ENCODE measurements at places on chromosomes 12 and 14.

GRCh38 chr12:56631790-56632700, 1.9 kb upstream of the BAZ2A start:
- DNase-seq: no peak

DNA sequence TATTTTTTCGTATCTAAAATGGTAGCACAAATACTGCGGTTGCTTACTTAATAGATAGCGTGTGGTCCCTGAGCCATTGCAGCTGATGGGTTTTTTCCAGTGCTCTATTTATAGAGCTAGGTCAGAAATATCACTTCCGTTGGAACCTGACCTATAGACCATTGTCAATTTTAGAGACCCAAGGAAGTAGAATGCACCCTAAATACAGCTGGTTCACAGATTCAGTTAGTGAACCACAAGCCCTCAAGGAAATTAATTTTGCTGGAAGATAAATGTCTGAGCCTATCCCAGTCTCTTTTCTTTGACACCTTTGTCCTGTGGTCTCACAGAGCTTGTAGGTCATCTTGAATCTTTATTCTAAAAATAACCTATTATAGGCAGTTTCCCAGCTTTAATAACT, 391.0 kb downstream of the ZFP36L1 start:
- DNase-seq: no peak

DNA sequence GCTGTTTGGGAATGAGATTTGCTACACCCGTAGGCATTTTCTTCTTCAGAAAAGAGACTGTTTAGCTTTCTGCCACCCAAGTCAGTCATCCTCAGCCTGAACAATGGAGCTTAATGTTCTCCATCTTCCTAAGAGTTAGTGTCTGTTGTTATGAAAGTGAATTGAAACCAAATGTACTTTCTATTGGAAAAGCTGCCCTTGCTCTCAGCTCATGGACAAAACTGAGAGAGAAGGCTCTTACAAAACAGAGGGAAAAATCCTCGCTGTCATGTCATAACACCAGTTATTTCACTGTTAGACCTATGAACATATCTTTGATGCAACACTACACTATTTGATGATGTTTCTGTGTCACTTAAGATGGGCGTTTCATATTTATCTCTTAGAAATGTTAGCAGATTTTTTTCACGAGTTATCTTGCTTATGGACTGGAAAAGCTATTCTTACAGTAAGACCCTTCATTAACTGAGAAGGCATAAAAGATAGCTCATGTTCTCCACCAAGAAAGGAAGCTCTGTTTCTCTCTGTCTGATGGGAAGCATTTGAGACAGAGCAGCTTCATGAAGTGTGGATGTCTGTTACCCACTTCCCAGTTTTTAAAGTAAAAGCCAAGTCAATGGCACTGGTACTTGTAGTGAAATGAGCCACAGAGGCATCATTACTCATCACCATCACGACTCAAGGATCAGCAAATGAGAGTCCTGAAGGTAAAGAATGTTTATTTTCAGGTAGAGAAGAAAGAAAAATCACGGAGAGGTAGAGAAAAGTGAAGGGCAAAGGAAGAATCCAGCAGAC, 483.9 kb downstream of the ZFP36L1 start:
- DNase-seq: no peak

GRCh38 chr14:86057018-86057667, 527.2 kb downstream of the FLRT2 start:
- no peak for DNase-seq

DNA sequence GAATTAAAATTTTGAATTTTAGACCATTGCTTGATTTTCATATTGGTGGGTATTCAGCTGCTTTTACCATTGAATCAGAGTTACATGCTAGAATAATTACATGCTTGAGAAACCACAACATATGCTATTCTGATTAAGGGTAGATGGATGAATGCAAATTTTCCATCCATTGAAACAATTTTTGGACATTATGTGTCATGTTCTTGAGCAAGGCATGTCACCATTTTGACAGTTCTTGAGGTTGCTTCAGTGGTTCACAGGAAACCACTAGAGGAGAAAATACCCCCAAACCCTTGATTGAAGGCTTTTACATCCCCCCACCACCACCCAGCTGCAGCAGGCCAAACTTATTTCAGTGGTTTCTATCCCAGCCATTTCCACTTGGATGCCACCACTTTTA, 13.5 kb downstream of the UBR7 start:
- no peak for DNase-seq

GRCh38 chr14:56659964-56660551, 80.5 kb downstream of the TMEM260 start:
- DNase-seq: peak; percentile 50

- no peak for DNase-seq
Measured at GRCh38 chr14:92929689-92930608, 7.0 kb downstream of the CHGA start.

- DNase-seq: no peak
Measured at GRCh38 chr12:85296362-85296761, 16.3 kb downstream of the ALX1 start.

DNA sequence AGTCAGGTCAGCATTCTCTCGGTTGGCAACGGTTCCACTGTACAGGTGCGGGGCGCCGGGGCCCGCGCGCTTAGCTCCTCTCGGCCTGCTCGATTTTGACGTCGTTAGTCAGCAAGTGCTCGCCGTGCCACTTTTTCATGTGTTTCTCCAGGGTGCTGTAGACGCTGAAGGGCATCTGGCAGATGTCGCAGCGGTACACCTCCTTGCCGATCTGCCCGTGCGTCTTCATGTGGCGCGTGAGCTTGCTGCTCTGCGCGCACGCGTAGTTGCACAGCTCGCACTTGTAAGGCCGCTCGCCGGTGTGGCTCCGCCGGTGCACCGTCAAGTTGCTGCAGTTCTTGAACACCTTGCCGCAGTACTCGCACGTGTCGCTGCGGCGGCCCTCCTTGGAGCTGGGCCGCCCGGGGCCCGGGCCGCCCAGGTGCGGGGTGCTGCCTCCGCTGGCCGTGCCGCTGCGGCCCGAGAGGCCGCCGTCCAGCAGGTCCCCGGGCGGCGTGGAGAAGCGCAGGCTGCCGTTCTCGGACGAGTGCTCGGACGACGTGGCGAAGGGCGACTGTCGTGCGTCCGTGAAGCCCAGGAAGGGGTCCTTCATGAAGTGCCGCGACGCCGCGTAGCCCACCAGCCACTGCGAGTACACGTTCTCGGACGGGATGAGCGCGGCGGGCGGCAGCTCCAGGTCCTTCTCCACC, 97.8 kb downstream of the BCL11B start:
- DNase-seq: no peak

- DNase-seq: no peak
Measured at GRCh38 chr14:101817501-101818001, 56.0 kb downstream of the PPP2R5C start.

DNA sequence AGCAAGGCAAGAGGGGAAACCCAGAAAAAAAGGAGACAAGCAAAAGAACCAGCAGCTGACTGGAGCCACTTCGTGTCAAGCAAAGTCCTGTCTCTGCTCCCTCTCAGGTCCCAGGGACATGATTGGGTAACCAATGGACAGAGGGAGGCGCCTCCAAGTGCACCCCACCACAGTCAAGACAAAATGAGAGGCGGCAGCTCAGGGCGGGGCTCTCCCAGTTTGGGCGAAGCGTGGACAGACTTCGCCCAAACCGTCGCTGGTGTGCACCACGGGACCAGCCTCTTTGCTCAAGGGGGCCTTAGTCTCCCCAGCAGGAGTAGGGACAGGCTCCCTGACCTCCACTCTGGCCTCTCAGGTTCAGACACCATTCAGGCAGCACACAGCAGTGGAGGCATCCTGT, 1.5 kb upstream of the BEGAIN start:
- DNase-seq: no peak

DNA sequence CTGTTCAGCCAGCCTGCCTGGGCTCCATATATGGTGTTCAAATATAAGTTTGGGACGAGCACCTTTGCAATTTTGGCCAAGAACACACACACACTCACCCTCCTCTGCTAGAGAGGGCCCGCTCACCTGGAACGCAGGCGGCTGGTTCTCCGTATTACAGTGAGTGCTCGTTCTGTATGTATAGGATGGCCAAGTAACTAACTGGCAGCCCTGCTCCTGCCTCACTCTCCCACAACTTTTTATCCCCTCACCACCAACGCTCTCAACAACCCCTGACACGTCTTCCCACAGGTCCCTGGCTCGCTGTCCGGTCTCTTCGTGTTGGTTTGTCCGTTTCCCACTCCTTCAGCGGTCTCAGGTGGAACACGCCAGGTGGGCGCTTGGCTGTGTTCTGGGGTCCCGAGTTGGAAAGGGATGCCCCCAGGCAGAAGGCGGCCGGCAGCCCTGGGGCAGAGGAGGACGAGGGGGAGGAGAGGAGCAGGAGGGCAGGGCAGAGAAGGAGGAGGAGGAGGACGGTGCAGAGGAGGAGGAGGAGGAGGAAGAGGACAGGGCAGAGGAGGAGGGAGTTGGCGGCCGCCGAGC, 398 bp upstream of the MSRB3 start:
- no peak for DNase-seq

- DNase-seq: no peak
Measured at GRCh38 chr12:12456637-12457036, 99.8 kb downstream of the BORCS5 start.

GRCh38 chr12:77742631-77743030, 88.1 kb upstream of the NAV3 start:
- DNase-seq: no peak

DNA sequence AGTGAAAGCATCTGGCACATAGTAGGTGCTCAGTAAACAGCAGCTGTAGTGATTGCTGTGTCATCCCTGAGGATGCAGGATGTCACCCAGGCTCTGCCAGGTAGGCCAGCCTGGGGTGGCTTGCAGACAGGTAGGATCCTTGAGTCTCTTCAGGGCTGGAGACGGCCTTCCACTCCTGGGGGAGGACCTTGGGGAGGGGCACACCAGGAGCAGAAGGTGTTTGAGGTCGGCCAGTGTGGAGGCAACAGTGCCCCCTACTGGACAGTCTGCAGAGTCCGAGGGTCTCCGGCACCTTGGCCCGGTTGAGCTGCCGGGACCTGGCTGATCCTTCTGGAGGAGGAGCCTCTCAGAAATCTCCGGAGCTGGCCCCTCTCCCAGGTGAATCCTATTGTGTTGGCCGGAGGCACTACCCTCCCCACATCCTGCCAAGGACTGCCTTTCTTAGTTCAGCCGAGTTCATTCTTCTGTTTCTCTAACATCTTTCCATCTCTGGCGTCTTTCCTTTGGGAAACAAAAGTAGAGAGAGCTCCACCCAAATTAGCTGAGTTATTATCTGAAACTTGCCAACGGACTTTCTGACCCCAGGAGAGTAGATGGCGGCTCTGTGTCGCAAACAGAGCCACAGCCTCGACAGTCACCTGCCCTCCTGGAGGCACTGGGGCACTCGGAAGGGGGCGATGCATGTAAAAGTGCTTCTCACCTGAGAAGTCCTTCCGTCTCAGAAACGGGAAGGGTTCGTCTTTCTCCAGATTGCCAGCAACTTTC, 41.8 kb upstream of the CLMN start:
- DNase-seq: no peak

GRCh38 chr12:79326222-79326621, 364.5 kb downstream of the PAWR start:
- no peak for DNase-seq

DNA sequence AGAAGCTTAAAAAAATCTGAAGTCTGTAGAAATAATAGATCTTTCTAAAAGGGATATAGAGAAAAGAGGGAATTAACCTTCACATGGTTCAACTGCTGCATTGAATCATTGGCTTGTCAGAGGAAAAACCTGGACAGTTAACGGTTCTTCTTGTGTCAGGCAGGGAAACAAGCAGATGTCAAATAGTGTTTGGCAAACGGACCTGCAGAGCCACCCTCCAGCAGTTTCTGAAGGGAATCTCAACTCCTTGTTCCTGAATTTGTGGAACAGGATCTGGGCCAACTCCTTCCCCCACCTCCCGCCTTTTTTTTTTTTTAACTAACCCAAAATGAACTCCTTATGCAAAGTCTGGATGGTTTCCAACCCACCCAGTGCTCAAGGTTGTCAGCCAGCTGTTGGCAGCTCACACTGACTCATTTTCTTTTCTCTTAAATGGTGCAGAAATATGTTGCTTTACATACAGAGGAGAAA, 187.3 kb downstream of the CAND1 start:
- DNase-seq: no peak

DNA sequence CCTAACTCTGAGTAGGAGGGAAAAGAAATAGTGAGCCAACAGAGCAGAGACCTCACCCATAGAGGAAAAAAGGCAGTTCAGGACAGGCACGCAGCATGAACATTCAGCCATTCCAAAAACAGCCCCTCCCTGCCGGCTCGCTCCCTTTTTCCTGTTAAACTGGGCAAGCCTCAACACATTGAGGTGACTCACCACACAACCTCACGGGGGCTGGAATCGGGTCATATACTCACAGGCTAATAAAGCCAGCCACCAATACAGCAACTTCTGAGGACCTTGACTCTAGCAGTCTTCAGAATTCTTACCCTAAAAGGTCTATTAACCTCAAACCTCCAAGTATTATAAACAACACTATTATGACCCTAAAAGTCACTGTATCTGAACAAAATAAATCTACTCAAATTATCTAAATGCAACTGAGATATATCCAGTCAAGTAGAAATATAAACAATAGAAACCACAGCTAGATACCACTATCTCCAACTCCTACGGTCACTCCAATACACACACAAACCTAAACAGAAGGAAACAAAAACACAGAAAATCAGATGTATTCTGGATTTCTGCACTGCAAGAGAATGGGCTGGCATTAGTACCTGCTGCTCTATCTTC, 6.3 kb downstream of the YBX3 start:
- DNase-seq: no peak

GRCh38 chr14:91139776-91140175, 25.9 kb downstream of the DGLUCY start:
- no peak for DNase-seq

GRCh38 chr12:115070313-115070712, 386.3 kb upstream of the TBX3 start:
- no peak for DNase-seq

- no peak for DNase-seq
Measured at GRCh38 chr12:63103494-63104131, 47.4 kb downstream of the AVPR1A start.

- DNase-seq: no peak
Measured at GRCh38 chr12:62977418-62977817, 42.5 kb upstream of the PPM1H start.

- no peak for DNase-seq
Measured at GRCh38 chr12:40313928-40314327, 89.1 kb downstream of the LRRK2 start.

GRCh38 chr14:56742391-56742878, 67.8 kb downstream of the OTX2 start:
- DNase-seq: no peak

DNA sequence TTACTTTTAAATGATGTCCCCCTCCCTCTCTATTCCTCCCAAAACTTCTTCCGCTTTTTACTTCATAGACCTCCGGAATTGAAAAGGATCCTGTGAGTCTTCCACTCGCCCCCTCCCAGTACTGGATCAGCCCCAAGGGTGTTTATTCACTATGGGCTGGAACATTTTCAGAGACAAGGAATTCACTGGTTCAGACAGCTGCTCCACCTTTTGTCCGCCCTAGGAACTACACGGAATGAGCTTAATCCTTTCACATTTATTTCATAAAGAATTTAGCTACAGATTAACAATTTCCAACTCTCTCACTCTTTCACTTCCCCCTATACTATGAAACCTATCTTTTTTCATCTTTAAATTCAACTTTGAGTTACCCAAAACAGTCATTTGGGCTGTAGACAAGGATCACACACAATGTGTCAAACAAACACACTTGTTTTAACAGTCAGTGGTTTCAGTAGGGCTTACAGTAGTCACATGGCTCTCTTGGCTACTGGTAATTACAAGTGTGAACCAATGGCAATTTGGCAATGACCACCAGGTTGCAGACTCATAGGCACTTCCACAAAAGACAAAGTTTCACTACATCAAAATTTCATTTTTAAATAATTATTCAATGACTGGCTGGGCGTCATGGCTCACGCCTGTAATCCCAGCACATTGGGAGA, 20.6 kb downstream of the CNIH1 start:
- DNase-seq: no peak

- no peak for DNase-seq
Measured at GRCh38 chr12:59432057-59432456, 163.8 kb upstream of the SLC16A7 start.

All from NCI-H1048 (cell line).